ENCODE measurements at places on chromosomes 7 and 10. TPM values are rescaled to one million over a fixed set of nuclear protein-coding genes. Genes with fewer than 3 reads are reported as not detected.

The WNT8B gene
- total RNA-seq = 0.43 TPM

The SMKR1 gene
- total RNA-seq = 2.3 TPM

DNA sequence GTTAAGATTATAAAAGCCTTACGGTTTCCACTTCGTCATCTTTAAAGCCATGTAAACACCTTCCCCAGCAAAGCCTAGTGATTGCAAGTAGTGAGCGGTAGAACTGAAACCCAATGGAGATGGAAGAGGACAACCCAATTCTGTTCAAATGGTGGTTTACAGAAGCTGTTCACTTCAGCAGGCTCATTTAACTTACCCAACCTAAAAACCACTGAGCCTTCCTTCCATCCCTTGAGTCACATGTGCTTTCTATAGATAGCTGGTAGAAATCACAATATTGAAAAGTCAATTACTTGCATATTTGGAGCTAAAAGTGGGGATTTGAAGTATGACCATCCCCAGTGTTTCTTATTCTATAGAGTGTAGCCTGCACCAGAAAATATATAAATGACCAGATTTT lies 667.7 kb downstream of the SUGCT start:
- DNase-seq = no peak
- H3K27me3 ChIP-seq = no peaks in the 10 kb centered on the region
- no peak overlapping the region for H3K4me3 ChIP-seq
- H3K27ac ChIP-seq = no peak overlapping the region
- H3K4me1 ChIP-seq = no peaks in the 10 kb centered on the region

DNA sequence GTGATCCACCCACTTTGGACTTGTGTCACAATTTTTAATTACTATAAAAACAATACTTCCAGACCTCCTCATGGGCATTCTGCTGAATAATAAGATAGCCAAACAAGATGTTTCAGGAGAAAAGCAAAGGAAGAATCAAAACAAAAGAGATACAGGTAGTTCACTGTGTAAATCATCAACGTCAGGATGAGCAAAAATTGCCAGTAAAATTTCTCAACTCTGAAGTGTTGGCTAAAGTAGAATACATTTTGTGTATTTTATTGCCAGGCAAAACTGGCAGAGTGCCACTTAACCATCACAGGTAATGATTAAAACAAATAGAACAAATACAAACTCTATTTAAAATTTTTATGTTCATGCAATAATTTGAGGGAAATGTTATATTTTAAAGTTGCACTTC lies 24.8 kb downstream of the ABCB4 start:
- DNase-seq = no peak
- H3K27ac ChIP-seq = no peak overlapping the region
- H3K36me3 ChIP-seq = no peaks in the 10 kb centered on the region
- no peak overlapping the region for H3K4me3 ChIP-seq
- H3K27me3 ChIP-seq = peaks cover 9% of the 10 kb centered on the region
- no peaks in the 10 kb centered on the region for H3K4me1 ChIP-seq
